Glomerular endothelial cell (primary cell): ENCODE measurements at places on chromosomes 7 and 10. TPM values are rescaled to one million over a fixed set of nuclear protein-coding genes. Genes with fewer than 3 reads are reported as not detected.
A peak's percentile ranks its signal among the peaks of the same experiment; 100 is the strongest.

- no peak for DNase-seq
These were observed 27.8 kb downstream of the CHST15 start for GRCh38 chr10:124065382-124066125.

- peak; percentile 82 for DNase-seq
These were observed 50.2 kb downstream of the CDK1 start for GRCh38 chr10:60828489-60828852.

Gene TMEM178B
- total RNA-seq, result 1.1 and 3.1 TPM in 2 replicates

DNA sequence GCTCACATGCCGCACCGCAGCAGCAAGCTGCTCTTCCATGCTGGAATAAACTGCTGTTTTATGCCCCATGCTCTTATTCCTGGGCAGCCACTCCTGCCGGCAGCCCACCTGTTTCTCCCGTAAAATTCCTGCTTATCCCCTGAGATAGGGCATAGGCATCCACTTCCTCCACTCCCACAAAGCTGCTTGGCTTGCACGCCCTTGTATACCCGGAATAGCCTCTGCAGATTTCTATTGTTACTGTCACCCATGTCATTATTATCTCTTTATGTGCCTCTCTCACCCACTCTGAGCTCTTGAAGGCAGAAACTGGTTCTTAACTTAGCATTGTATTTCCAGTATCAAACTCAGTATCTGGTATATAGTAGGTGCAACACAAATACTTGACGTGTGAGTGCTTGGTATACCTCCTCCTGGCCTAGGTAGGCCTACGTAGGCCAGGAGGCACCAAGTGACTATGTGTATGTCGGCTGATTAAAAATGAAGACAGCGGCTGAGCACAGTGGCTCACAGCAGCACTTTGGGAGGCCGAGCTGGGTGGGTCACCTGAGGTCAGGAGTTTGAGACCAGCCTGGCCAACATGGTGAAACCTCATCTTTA, 193.4 kb downstream of the CCDC3 start:
- DNase-seq, result no peak

DNA sequence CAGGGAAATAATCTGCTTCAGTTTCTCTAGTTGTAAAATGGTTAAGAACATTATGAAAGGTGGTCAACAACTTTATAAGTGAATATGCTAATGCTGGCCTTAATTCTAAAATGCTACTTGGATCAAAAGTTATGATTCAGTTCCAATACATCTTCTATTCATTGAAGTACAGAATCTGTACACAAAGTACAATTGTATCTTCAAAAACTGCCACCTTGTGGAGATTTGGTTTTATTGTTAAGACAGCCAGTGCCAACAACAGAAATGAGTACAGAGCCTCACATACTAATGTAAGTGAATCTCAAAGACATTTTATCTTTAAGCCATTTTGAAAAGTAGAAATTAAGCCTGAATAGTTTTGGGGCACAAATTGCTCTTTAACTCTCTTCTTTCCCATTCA, 194.0 kb downstream of the CFTR start:
- DNase-seq, result peak; percentile 39

Gene PLA2G12B
- not detected in 2 replicates for total RNA-seq

GRCh38 chr10:127945341-127945758, 38.4 kb downstream of the PTPRE start:
- peak; percentile 95 for DNase-seq

Gene ANKRD2
- 0.24 TPM in 1 of 2 replicates, not detected in the other for total RNA-seq

Gene GPR37
- total RNA-seq, result 1.2 and 2.2 TPM in 2 replicates

Gene ASB10
- not detected in 2 replicates for total RNA-seq

Gene JAKMIP3
- 0.05 and 0.12 TPM in 2 replicates for total RNA-seq

Gene ACBD7
- total RNA-seq, result 1.4 TPM in 1 of 2 replicates, not detected in the other

Gene FFAR4
- not detected in 2 replicates for total RNA-seq

DNA sequence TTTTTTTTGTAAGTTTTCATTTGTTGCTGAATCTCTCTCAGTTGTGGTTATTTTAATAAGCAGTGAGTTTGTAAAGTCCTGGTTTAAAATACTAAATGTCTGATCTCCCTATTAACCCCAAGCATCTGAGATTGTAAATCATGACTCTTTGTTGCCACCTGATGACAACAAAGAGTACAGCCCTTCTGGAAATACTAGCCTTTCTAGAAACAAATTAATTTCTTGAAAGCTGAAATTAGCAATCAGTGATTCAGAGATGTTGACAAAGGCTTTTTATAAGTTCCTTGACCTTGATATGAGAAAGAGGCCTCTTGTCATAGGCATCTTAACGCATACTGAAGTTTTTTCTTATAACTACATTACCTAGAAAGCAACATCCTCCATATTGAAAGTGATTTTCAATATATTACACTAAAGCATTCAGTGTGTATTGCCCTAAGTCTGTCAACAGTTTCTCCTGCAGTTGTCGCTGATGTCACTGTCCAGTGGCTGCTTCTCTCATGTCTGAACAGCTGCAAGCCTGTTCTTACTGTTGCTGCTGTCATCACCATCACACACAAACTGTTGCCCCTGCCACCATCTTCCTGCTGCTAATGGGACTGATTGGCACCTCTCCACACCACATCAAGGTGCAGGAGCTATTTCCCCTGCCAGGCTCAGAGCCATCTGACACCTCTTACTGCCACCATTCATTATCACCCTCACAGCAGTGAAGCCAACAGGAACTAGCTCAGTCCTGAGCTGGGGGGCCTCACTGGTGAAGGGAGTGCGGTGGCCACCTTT, 95.1 kb upstream of the LRGUK start:
- no peak for DNase-seq

GRCh38 chr10:74651565-74651964, 174.8 kb upstream of the KAT6B start:
- no peak for DNase-seq

- DNase-seq, result no peak
These were observed 9.2 kb downstream of the SP8 start for GRCh38 chr7:20777377-20778062.

GRCh38 chr7:1802899-1803298, 132.8 kb downstream of the ELFN1 start:
- no peak for DNase-seq

DNA sequence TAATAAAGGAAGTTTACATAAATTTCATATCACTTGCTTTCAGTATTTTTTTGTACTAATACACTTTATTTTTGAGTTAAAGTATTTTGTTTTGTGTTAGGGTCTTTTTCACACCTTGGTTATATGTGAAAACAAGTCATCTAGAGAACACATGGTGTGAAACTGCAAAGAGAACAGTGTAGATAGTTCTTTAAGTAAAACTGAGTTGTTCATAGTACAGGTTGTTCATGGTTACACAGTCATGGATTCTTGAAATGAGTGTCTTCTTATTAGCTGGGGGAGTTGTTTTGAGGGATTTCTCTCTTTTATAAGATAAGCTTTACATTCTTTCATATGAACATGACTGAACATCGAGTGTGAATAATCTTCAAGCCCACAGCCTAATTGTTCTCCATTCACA, 244.2 kb downstream of the THSD7A start:
- no peak for DNase-seq

DNA sequence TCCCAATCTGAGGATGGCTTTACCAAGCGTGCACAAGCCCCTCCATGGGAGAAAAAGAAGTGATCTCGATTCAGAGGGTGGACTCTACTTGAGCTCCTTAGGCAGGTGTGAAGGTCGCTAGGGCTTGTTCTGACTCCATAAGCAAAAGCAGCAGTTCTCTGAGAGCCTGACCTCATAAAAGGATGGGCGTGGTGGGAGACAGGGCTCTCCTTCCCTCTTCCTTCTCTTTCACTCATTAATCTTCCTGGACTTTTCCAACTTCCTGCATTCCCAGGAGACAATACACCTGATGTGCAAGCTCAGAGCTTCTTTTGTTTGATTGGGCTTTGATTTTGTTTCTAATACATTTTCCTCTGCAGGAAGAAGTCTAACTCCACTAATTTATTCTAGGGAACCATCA, 22.3 kb upstream of the TMEM72 start:
- DNase-seq, result no peak

DNA sequence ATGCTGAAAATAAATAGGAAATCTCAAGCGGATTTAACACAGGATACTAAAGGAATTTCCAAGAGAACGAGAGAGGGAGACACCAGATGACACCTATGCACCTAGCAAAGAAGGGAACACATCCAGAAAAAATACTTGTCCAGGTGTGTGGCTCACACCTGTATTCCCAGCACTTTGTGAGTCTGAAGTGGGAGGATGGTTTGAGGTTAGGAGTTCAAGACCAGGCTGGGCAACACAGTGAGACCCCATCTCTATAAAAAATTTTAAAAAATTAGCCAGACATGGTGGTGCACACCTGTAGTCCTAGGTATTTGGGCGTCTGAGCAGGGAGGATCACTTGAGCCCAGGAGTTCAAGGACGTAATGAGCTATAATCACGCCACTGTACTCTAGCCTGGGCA, 11.2 kb upstream of the CAPZA2 start:
- no peak for DNase-seq

DNA sequence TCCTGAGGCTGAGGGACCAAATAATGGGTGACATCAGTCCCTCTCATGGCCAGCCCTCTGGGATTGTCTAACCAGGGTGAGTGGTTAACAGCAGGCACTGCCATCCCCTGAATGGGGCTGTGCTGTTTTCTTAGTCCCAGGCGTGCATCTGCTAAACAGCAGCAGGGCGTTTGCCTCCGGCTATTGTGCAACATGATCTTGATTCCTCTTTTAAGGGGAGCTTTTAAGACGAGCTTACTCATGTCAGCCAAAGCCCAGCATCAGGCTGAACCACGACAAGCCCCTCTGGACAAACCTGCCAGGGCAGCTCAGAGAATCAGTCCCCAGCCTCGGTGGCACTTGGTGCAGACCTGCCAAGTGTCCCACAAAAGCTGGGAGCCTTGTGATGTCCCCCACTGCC, 16.2 kb upstream of the IGFBP3 start:
- DNase-seq, result no peak

Gene IGF2BP3
- total RNA-seq, result 89.8 and 98.3 TPM in 2 replicates

- no peak for DNase-seq
These were observed 65.6 kb upstream of the ADO start for GRCh38 chr10:62738916-62739315.

- no peak for DNase-seq
These were observed 445.2 kb upstream of the NFE2L3 start for GRCh38 chr7:25706764-25707163.

- DNase-seq, result no peak
These were observed 13.8 kb downstream of the ATG9B start for GRCh38 chr7:151010307-151011096.

GRCh38 chr10:21172930-21173801, 276.1 kb upstream of the NEBL start:
- no peak for DNase-seq

Gene SFMBT2
- 3.1 and 4.8 TPM in 2 replicates for total RNA-seq

GRCh38 chr10:33695536-33695935, 361.1 kb upstream of the NRP1 start:
- no peak for DNase-seq

GRCh38 chr7:98297626-98298286, 16.3 kb downstream of the BRI3 start:
- no peak for DNase-seq

Gene KCNIP2
- total RNA-seq, result 0.18 and 0.48 TPM in 2 replicates

DNA sequence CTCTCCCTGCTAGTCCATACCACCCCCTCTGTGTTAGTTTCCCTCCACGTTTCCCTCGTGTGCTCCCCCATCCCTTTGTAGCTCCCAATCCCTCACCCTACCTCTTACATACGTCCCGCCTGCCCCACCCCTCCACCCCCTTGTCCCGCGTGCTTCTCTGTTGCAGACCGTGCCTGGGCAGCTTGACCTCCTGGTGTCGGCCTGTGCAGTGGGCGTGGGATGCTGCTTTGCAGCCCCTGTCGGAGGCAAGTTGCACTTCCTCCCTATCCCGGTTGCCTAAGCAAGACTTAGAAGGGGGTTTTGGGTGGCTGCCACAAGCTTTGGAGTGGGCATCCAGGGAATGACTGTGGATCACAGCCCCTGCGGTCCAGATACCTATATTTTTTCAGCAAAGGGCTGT, 7.7 kb downstream of the CLCN1 start:
- DNase-seq, result no peak

Gene SYNPO2L
- not detected in 2 replicates for total RNA-seq

Gene GDF2
- not detected in 2 replicates for total RNA-seq

Gene OAT
- 97.1 and 114 TPM in 2 replicates for total RNA-seq

Gene TAS2R4
- 0.29 and 0.58 TPM in 2 replicates for total RNA-seq

DNA sequence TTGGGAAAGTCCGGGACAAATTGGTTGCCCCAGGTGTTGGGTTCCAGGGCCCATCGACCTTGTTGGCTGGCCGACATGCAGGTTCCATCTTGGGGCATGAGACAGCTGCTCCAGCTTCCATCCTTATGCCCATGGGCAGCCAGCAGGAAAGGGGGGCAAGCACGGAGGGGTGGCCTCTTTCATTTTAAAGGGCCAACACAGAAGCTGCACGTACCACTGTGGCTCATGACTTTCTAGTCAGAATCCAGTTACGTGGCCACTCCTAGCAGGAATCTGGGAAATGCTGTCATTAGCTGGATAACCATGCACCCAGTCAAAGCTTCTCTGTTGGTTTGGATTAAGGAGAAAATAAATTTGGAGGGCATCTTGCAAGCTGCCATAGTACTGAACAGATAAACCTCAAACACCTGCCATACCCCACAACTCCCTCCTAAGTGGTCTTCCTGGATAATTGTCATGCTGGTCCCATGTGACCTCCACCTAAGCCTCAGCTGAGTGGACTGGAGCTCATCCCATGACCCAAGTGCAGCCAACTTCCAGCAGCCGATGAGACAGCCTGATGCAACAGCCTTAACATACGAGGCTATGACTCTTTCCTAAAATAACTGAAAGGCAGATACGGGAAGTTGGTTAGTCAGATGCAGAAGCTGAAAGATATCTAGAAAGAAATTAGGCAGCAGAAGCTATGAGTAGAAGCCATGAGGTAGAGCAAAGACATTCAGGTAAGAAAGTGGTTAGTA, 21.4 kb upstream of the GSDME start:
- DNase-seq, result no peak
